HCT116 (cell line): ENCODE measurements at places on chromosomes 4 and X. TPM values are rescaled to one million over a fixed set of nuclear protein-coding genes. Genes with fewer than 3 reads are reported as not detected.

GRCh38 chrX:73877687-73878086 lies 314.7 kb downstream of the CHIC1 start:
- H3K4me1 ChIP-seq = no peaks in the 10 kb centered on the region
- H3K36me3 ChIP-seq = no peaks in the 10 kb centered on the region
- H3K27me3 ChIP-seq = no peaks in the 10 kb centered on the region
- H3K4me3 ChIP-seq = no peak overlapping the region
- DNase-seq = no peak
- H3K27ac ChIP-seq = no peak overlapping the region

DNA sequence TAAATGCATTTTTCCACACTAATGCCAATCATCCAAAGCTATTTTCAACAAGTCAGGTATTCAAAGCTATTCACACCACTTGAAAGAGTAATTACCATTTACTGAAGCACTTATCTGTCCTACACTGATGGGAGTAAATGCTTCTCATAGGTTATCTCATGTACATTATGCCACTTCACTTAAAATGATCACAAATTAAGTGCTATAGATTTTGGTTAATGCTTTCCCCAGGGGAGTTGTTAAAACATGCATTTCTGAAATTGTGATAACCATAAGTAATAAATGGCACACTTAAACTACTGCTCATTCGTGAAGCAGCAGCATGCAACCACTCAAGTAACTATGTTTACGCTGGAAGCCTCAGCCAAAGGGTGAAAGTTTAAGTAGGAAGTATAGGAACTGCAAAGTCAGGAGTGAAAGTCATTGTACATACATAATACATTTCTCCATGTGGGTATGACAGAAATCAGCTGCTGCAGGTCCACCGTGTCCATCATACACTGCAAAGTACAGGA lies 6.6 kb downstream of the PPM1K start:
- H3K4me3 ChIP-seq = no peak overlapping the region
- no peaks in the 10 kb centered on the region for H3K27me3 ChIP-seq
- no peak for DNase-seq
- H3K27ac ChIP-seq = no peak overlapping the region

- no peak for DNase-seq
- H3K4me1 ChIP-seq = peaks cover 26% of the 10 kb centered on the region
- no peaks in the 10 kb centered on the region for H3K36me3 ChIP-seq
- no peaks in the 10 kb centered on the region for H3K27me3 ChIP-seq
Measured at GRCh38 chr4:128322986-128323385, 35.4 kb upstream of the PGRMC2 start.

GRCh38 chr4:101086801-101087586 lies 260.3 kb downstream of the PPP3CA start:
- H3K4me1 ChIP-seq = peaks cover 18% of the 10 kb centered on the region; the same call in 1 of the 2 replicates
- no peaks in the 10 kb centered on the region for H3K27me3 ChIP-seq
- H3K4me3 ChIP-seq = no peak overlapping the region
- peaks cover 2% of the 10 kb centered on the region for H3K36me3 ChIP-seq

DNA sequence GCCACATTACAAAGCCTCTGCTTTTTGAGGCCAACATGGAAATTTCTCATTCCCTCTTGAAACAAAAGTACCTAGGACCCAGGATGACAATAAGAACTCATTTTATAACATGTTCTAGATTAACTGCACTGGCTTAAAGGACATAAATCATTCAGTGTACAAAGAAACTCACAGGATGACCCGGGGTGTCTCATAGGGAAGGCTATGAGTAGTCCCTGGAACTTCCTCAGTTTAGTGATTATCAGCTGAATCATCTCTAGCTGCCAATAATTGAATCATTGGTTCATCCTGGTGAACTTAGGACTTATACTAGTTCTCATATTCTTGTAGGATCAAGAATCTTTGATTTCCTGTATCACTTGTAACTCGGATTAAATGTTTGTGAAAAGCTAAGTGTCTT lies 95.8 kb upstream of the WDR1 start:
- H3K4me1 ChIP-seq = no peaks in the 10 kb centered on the region
- H3K36me3 ChIP-seq = no peaks in the 10 kb centered on the region
- no peak for DNase-seq
- H3K27ac ChIP-seq = no peak overlapping the region
- peaks cover 11% of the 10 kb centered on the region; the same call in 1 of the 2 replicates for H3K27me3 ChIP-seq

DNA sequence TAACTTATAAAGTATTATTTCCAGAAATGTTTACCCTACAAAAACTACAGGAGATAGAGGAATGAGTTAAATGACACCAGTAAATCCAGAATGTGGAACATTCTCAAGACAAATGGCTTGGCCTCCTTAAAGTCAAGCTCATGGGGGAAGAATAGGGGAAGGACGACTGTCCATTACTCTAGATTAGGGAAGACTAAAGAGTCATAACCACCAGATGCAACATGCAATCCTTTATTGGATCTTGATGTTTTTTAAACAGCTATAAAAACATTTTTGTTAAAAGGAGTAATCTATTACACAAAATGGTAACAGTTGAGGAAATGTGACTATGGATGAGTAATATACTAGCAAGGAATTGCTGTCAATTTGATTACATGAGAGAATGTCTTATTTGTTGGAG lies 11.1 kb downstream of the ACOT9 start:
- H3K36me3 ChIP-seq = peaks cover 17% of the 10 kb centered on the region
- H3K4me3 ChIP-seq = no peak overlapping the region
- no peak overlapping the region for H3K27ac ChIP-seq
- no peaks in the 10 kb centered on the region for H3K4me1 ChIP-seq

GRCh38 chr4:40314951-40315350 lies 20.2 kb upstream of the CHRNA9 start:
- H3K27me3 ChIP-seq = no peaks in the 10 kb centered on the region
- peaks cover 11% of the 10 kb centered on the region; the same call in 1 of the 2 replicates for H3K4me1 ChIP-seq
- no peak for DNase-seq
- no peak overlapping the region for H3K4me3 ChIP-seq

GRCh38 chr4:68162196-68162595 lies 32.5 kb upstream of the TMPRSS11F start:
- no peaks in the 10 kb centered on the region for H3K36me3 ChIP-seq

- no peaks in the 10 kb centered on the region for H3K4me1 ChIP-seq
- DNase-seq = no peak
Measured at GRCh38 chrX:76971393-76972376, 475.5 kb upstream of the FGF16 start.

DNA sequence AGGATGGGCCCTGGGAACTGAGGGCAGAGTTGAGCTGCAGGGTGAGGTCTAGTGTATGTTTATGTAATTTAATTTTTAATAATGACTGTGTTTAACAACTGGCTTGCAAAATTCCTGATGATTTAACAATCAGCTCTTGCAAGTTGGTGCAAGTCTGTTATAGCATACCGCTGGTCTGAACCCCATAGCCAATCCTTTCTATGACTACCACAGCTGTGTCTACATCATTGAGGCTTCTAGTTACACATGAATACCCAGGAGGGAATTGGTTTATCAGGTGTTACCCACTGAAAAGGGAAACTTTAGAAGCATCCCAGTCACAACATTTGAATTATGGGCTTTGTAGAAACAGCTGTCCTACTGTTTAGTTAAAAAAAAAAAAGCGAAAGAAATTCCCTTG lies 38.3 kb downstream of the SUPT20HL1 start:
- no peak overlapping the region for H3K4me3 ChIP-seq
- no peaks in the 10 kb centered on the region for H3K36me3 ChIP-seq
- no peak overlapping the region for H3K27ac ChIP-seq
- no peaks in the 10 kb centered on the region for H3K4me1 ChIP-seq

DNA sequence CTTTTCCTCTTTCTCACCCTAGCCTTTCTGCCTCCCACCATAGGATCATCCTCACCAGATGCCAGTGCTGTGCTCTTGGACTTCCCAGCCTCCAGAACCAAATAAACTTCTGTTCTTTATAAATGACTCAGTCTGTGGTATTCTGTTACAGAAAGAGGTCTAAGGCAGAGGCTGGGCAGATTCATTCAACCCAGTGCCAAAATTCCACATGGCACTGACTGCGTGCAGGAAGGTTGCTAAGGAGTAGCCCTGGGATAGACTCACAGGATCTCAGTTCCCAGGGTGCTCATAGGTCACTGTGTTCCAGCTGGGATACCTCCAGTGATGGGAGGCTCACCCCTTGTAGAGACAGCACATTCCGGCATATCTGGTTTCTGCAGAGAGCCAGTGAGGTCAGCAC lies 22.0 kb downstream of the SORCS2 start:
- no peaks in the 10 kb centered on the region for H3K36me3 ChIP-seq
- no peaks in the 10 kb centered on the region for H3K27me3 ChIP-seq
- H3K4me1 ChIP-seq = peaks cover 16% of the 10 kb centered on the region
- H3K4me3 ChIP-seq = no peak overlapping the region
- no peak for DNase-seq

The ZNF157 gene
- not detected for total RNA-seq

The MORC4 gene
- total RNA-seq = 20.6 TPM

The HSFX3 gene
- 0.96 TPM for total RNA-seq

The FAM114A1 gene
- total RNA-seq = 35.6 TPM
